Foreskin keratinocyte (primary cell): ENCODE measurements at places on chromosomes 16 and 17. TPM values are rescaled to one million over a fixed set of nuclear protein-coding genes. Genes with fewer than 3 reads are reported as not detected.

SKAP1 gene
- not detected in 2 replicates for polyA plus RNA-seq

CCL4 gene
- not detected in 2 replicates for polyA plus RNA-seq

EFNB3 gene
- polyA plus RNA-seq: 5.5 and 6.0 TPM in 2 replicates

CDRT4 gene
- polyA plus RNA-seq: 1.4 and 3.5 TPM in 2 replicates

KRT23 gene
- polyA plus RNA-seq: 0.38 and 0.75 TPM in 2 replicates

TNFRSF17 gene
- not detected in 2 replicates for polyA plus RNA-seq

NOTUM gene
- polyA plus RNA-seq: not detected in 2 replicates

CA5A gene
- not detected in 2 replicates for polyA plus RNA-seq

TMEM97 gene
- polyA plus RNA-seq: 33.0 and 60.6 TPM in 2 replicates

CSH2 gene
- not detected in 2 replicates for polyA plus RNA-seq

SAMD14 gene
- 1.4 and 2.4 TPM in 2 replicates for polyA plus RNA-seq

HOXB4 gene
- 0.03 and 0.04 TPM in 2 replicates for polyA plus RNA-seq

ARHGAP23 gene
- polyA plus RNA-seq: 21.7 and 25.9 TPM in 2 replicates

CES3 gene
- polyA plus RNA-seq: 0.43 and 0.55 TPM in 2 replicates

CDRT15 gene
- polyA plus RNA-seq: not detected in 2 replicates

GGT6 gene
- 0.18 and 0.22 TPM in 2 replicates for polyA plus RNA-seq

IKZF3 gene
- not detected in 2 replicates for polyA plus RNA-seq

FAM20A gene
- polyA plus RNA-seq: not detected in 2 replicates

ARL5C gene
- not detected in 2 replicates for polyA plus RNA-seq

- DNase-seq: no peak
Observed at GRCh38 chr16:73399486-73399885, 351.6 kb upstream of the ZFHX3 start.

DNA sequence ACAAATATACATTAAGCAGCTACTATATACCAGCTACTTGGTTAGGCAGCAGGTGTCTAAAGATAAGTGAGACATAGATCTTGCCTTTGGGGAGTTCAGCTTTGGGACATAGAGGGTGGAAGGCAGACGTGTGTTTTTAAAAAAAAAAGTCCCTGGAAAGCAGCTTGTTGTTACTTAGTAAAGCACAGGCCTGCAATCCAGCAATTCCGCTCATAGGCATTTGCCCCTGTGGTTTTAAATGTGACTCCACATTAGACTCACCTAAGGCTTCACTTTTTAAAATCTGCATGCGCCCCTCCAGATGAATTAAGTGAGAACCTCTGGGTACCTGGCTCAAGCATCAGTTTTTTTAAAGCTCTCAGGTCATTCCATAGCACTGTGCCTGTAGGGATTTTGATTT lies 7.2 kb upstream of the MLYCD start:
- no peak for DNase-seq

DNA sequence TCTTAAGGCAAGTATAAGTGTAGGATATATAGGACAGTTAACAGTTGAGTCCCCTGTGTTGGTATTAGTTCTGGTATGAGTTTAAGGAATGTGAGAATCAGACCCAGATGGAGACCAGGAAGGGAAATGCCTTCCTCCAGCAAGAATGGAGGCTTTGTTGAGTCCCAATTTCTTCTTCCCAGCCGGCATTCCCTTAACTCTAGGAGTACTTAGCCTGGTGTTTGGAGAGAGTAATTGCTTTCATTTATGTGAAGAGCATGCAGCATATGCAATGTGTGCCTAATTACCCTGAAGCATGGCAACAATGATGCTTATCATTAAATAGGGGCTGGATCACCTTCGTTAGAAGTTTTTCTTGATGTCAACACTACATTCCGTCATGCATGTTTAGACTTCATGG lies 225.9 kb upstream of the XYLT1 start:
- no peak for DNase-seq

DNA sequence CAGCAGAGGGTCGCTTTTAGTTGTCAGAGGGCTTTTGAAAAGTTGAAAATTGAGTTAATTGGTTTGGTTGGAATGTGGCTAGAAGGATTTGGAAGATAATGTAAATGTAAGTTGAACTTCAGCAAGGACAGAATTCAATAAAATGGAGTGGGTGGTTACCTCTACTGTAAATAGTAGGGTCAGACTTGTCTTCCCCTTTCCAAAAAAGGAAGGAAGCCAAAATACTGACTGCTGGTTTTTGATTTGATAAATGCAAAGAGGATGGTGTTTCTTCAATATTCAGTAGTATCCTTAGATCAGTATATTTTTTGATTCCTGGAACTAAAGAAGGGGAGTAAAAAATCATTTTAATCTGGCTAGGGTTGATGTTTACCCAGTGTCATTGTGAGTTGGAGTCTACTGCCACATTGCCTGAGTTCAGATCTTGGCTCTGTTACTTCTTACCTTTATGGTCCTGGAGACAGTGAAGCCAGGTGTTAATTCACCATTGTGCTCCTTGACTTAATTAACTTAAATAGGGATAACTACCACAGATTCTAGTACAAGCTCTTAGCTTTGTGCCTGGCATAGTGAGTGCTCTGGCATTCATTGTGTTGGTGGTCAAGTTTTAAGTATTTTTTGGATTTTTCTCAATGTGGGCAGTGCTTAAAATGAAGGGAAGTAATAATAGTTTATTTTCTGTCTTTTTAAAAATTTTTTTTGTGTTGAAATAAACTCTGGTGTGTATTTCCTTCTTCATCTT lies 4.4 kb downstream of the HAPSTR1 start:
- no peak for DNase-seq

GRCh38 chr16:1712791-1713261 lies 6.8 kb downstream of the MAPK8IP3 start:
- no peak for DNase-seq

- no peak for DNase-seq
Observed at GRCh38 chr17:49190932-49191331, 19.4 kb downstream of the GNGT2 start.

DNA sequence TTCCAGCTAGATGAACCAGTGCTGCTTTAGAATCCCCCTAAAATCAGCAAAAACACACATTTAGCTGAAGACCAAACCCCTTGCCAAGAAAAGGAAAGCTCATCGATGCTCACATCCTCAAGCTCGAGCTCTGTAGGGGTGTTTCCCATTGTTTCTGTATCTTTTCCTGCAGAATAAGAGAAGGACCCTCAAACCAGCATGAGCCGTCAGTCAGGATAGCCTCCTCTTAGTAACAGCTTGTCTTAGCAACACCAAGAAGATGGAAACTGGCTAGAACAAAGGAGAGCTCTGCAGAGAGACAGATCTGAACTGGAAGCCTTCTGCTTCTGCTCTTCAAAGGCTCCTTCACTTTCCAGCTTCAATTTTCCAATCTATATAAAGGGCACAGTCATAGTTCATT lies 32.0 kb downstream of the VAT1L start:
- no peak for DNase-seq

- DNase-seq: no peak
Observed at GRCh38 chr16:1193825-1194581, 31.1 kb downstream of the TPSG1 start.

DNA sequence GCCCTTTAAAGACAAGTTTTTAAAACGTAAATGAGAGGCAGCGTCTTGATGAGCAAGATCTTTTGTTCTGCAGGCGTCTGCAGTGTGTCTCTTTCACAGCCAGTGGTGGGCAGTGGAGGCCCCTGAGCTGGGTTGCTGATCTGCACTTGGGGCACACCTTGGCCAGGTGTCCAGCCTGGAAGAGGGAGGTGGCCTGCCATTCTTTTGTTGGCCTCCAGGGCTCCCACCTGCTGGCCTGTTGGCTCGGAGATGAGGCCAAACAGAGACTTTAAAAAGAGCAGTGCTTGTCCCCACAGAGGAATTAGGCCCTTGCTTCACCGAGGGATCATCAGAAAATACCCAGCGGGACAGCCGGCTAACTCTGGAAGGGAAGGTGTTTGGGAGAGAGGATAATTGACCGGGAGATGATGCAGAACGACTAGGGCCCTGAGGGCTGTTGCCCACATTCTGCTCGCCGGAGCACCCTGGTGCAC lies 145.9 kb upstream of the PLCG2 start:
- DNase-seq: no peak

DNA sequence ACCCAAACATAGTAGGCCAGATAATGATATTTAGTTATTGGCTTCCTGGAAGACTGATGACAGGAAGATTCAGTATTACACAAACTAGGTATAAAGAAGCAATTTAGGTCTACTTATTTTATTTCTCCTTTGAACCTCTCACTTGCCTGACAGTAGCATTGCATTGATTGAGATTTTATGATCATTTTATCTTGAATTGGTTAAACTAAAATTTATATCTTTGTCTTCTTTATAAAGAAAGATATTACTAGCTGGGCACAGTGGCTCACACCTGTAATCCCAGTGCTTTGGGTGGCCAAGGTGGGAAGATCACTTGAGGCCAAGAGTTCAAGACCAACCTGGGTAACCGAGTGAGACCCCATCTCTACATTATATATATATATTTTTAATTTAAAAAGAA lies 14.4 kb downstream of the HLF start:
- DNase-seq: no peak

DNA sequence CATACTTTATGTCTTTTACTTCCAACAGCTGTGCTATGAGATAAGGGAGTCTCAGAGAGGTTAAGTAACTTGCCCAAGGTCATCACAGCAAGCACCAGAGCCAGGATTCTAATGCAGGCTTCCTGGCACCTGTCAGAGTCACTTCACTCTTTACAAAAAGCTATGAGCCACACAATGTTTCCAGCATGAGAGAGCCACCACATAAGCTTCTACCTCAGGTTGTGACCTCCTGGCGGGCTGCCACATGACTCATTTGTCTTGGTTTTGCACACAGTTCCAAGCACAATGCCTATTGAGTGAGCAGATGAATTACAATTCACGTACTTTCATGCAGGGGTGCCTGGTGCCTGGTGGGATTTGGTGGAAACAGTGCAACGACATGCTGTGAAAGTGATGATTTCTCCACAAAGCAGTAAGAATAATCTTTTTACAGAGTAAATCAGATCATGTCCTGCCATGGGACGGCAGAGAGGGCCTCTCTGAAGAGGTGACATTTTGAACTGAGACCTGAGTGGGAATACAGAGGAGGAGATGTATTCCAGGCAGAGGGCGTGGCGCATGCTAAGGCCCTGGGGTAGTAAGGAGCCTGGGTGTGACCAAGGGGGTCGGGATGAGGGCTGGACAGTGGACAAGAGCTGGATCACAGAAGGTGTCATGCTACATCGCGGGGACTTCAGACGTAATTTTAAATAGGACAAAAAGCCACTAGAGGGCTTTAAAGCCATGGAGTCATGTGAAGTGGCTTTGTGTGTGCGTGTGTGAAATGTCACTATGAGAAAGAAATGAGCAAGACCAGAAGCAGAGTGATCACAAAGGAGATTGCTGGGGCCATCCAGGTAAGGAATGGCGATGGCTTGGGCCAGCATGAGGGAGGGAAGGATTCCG lies 53.4 kb downstream of the CACNG3 start:
- DNase-seq: peak; percentile 4

GRCh38 chr17:56834380-56835263 lies 671 bp downstream of the DGKE start:
- peak; percentile 45 for DNase-seq

- DNase-seq: no peak
Observed at GRCh38 chr17:2710071-2710802, 1.3 kb downstream of the CLUH start.

- DNase-seq: no peak
Observed at GRCh38 chr17:13537167-13537731, 64.5 kb downstream of the HS3ST3A1 start.

DNA sequence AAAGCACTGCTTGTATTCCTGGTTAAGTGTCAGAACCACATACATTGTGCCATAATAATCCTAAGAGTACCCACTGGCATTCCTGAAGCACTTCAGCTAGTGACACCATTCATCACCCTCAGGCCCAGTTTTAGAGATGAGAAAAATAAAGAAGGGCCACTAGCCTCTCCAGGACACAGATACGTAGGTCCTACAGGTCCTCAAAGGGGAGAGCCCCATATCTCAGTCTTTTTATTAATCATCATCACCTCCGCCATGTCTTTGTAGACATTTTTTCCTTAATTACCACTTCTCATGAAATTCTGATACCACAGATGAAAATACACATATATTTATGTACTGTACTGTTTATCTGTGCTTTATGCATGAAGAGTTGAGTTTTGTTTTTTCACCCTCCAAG lies 43.5 kb downstream of the GRB2 start:
- DNase-seq: no peak

DNA sequence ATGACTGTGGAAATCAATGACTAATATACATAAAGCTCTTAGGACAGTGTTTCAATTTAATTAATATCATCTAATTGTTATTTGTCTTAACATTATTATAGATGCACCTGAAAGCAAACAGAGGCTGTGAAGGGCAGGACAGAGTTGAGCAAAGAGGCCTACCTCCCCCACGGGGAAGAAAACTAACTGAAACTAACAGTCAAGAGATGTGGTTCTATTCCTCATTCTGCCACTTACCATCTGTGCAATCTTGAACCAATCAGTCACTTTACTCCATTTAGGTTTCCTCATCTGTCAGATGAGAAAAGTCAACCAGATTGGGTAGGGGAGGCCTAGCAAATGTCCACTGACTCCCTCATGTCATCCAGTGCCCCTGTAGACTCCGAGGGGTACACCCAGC lies 59.1 kb downstream of the C17orf67 start:
- no peak for DNase-seq

- peak; percentile 42 for DNase-seq
Observed at GRCh38 chr16:80300876-80301275, 239.9 kb upstream of the DYNLRB2 start.

DNA sequence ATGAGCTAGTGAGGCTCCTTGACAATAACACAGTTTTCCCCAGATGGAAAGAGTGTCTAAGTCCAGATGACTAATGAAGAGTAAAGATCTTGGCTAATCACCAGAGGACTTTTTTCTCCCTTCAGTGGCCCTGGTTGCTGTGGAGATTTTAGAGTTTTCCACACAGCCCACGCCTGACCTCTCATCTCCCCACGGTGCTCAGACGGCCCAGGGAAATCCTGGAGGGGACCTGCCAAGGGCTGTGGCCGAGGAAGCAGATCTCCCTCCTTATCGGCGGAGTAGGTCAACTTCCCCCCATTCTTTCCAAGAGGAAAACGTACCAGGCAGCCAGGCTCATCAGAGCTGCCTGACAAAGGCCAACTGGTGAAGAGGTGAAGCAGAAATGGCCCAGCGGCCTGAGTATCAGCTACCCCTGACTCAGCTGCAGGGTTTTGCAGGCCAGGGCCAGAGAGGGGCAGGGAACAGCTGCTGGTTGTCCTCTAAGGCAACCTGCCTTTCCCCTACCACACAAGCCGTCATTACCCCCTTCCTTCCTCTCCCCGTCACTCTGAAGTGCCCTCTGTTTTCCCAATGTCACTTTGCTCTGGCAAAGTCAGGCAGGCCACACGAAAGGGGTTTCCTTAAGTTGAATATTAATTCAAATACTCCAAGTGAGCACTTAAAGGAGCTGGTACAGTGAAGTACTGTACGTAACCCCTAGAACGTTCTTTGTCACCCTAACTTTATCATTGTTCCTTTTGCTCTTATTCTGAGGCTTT lies 140.2 kb upstream of the ADAMTS18 start:
- DNase-seq: no peak

DNA sequence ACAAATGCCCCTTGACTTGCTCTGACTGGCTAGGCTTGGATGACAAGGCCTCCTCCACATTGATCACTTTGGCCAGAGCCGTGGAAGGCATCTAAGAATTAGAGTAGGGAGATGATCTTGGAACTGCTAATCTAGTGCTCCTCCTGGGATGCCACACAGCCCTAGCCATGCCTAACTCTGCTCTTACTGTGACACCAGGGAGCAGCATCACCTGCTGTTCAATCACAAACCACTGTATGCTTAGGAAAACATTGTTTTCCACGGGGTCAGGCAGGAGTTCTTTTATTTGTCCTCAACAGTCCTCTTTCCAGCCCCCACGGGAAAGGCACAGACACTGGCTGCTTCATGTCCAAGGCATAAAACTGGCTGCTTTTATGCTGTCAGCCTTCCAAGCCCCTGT lies 46.3 kb downstream of the C16orf78 start:
- no peak for DNase-seq

- no peak for DNase-seq
Observed at GRCh38 chr16:76897816-76898215, 293.2 kb upstream of the MON1B start.
